Left cardiac atrium (tissue), 4 donors: ENCODE measurements at places on chromosomes 5 and 9. TPM values are rescaled to one million over a fixed set of nuclear protein-coding genes. Genes with fewer than 3 reads are reported as not detected.

TMEM174 gene
- not detected for total RNA-seq

CDH6 gene
- 2.2 TPM for total RNA-seq

CER1 gene
- not detected for total RNA-seq

DNA sequence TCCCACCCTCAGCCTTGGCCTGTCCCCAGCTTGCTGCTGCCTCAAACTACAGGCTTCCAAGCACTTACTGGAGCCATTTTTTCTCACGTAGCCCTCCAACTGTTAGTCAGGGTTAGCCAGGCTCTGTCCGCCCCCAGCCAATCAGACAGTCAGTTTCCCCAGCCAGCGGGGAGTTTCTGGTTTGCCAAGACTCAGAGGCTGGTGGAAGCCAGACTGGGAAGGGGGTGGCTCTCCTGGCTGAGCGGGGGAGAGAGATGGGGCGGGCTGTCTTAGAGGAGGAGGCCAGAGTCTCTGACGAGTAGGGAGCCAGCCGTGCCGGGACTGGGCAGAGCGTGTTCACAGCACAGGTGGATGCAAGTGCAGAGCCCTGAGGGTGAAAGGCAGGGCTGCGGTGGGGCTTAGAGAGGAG, 15.3 kb downstream of the PROP1 start:
- no peak for DNase-seq

- DNase-seq = no peak
Observed at GRCh38 chr9:68446836-68447235, 90.4 kb downstream of the PGM5 start.

- DNase-seq = no peak
Observed at GRCh38 chr5:93053825-93054224, 527.2 kb downstream of the NR2F1-AS1 start.

- no peak for DNase-seq
Observed at GRCh38 chr9:87796196-87796595, 70.3 kb downstream of the CTSL start.
